NT2/D1 (cell line): ENCODE measurements at places on chromosomes 2 and 18.

DNA sequence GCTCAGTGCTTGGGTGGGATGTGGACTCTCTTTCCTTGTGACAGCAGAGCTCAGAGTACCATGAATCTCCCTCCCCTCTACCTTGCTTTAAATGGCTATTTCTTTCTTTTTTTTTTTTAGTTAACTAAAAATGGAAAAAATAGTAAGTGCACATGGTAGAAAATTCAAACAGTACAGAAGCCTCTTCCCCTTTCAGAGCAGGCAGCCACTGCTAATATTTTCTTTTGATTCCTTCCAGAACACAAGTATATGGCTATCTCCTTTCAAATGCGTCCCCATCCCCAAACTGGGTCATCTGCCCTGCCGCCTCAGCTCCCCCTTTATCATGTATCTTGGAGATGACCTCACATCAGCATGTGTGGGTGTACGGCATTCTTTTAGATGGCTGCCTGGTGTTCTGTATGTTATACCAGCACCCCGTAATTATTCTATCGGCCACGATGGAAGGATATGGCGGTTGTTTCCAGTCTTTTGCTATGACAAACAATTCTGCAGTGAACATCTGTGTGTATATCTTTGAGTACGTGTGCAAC is 70.5 kb upstream of the DLX2 start:
- DNase-seq, result peak; percentile 25

DNA sequence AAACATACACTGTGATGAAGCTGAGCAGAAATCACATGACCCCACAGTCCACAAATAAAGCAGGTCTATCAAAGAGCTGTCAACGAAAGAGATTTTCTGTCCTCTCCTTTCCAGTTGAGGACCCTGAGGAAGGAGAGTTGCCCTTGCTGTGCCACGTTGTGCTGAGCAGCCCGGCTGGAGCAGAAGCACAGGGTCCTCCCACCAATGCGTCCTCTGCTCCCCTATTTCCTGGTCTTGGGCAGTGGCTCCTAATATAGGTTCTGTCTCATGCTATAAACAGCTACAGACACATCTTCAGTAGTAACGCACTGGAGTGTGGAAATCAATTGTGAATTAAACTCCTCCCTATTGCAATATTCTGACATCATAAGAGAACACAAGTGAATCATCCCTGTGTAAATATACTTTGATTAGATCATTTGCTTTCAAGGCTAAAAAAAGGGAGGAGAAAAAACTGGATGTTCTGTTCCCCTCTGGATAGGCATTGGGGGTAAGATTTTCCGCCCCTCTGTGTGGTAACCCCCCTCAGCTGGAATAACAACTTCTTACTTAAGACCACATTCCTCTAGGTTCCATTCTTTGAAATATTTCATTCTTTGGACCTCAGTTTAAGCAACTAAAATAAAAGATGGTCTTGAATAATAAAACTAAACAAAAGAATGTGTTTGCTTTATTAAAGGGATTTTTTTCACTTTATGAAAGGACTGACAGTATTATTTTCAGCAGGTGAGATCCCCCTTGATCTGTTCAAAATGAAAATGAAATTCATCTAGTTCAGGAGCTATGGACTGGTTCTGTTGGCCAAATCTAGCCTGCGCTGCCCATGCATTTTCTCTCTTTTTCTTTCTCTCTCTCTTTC is 8.3 kb upstream of the RHOB start:
- no peak for DNase-seq

- no peak for DNase-seq
Measured at GRCh38 chr2:96768083-96768561, 7.4 kb downstream of the CNNM4 start.

- DNase-seq, result no peak
Measured at GRCh38 chr2:239724851-239725550, 300.1 kb downstream of the NDUFA10 start.

GRCh38 chr18:62434798-62435197 is 88.0 kb upstream of the ZCCHC2 start:
- no peak for DNase-seq

GRCh38 chr2:190637281-190637734 is 11.6 kb upstream of the NAB1 start:
- DNase-seq, result no peak

DNA sequence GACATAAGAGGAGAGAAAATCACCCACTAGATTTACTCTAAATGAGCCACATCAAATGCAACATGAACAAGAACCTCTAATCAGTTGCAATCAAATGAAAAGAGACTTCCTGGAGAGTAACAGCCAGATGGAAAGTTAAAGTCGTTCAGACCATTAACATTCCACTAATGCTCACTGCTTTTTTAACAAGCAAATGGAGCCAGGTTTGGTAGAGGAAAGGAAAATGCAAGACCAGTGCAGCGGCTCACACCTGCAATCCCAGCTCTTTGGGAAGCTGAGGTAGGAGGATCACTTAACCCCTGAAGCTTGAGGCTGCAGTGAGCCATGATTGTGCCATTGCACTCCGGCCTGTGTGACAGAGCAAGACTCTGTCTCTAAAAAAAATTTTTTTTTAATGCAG is 48.5 kb downstream of the CACNB4 start:
- peak; percentile 71 for DNase-seq

- no peak for DNase-seq
Measured at GRCh38 chr2:174779361-174779928, 15.2 kb upstream of the CHRNA1 start.

DNA sequence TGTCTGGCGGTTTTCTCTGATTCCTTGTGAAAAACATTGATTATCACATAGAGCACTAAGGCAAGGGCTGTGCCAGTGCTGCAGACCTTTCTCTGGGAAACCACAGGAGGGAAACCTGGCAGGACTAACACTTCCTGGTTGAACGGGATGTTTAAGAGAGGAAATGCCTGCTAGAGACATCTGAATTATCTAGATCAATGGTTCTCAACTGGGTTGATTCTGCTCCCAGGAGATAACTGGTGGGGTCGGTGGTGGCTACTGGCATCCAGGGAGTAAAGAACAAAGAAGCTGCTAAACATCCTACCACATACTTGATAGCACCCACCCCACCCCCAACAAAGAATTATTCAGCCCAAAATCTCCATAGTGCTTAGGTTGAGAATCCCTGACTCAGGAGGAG is 37.5 kb downstream of the DDX18 start:
- no peak for DNase-seq

DNA sequence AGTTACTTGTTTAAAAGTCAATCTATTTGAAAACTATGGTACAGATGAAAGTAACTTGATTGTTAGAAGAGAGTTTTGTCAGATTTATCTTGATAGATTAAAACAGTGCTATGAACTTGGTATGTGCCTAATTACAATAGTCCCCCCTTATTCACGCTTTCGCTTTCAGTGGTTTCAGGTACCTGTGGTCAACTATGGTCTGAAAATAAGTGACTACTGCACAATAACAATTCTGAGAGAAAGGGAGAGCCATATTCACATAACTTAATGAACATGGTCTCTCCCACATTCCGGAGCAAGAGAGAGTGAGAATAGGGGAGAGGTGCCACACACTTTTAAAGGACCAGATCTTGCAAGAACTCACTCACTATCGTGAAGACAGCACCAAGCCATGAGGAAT is 13.2 kb upstream of the MAP4K4 start:
- DNase-seq, result no peak

- no peak for DNase-seq
Measured at GRCh38 chr18:34397286-34397896, 172.7 kb upstream of the NOL4 start.

DNA sequence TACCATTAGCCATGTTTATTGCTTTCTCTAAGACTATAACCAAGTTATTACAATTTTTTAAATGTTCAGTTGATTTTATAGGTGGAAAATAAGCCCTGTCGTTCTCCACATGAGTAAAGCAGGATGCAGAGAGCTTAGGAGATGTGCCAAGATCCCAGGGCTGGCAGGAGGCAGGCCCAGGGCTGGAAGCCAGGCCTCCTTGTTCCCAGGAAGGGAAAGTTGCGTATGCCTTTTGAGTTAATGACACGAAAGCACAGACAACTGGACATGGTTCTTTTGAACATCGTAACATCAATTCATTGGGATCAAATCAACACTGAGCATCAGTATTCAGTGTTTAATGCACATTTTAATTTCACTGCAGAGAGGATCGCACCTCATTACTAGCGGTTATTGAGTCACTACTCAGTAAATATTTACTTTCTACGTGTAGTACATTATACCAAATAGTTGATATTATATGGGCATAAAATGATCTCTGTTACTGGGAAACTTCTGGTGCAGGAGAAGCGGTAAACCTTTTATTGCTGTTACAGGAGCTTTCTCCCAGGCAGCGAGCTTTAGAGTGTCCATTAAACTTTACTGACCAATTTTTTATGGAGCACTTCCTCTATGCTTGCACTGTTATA is 60.0 kb downstream of the RNF144A start:
- no peak for DNase-seq

GRCh38 chr2:239202836-239203235 is 198.0 kb downstream of the HDAC4 start:
- no peak for DNase-seq

- DNase-seq, result no peak
Measured at GRCh38 chr18:45165871-45166270, 449.4 kb upstream of the SLC14A2 start.

GRCh38 chr2:131413148-131413747 is 49.3 kb upstream of the RAB6D start:
- DNase-seq, result peak; percentile 64

DNA sequence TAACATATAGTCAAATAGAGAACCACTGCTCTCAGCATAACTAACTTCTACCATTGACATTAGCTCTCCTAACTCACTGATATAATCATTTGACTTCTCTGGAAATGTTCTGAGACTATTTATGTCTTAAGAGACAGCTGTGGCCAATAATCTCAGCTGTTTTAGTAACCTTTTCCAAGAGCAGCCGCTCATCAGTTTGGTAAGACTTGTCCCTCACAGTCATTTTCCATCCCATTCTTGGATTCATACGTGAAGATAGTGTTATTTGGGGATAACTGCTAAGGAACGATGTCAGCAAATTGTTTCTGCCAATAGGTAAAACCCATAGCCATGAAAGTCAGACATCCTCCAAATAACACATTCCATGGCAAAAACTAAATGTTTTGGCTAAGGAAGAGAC is 127.8 kb downstream of the LNPK start:
- no peak for DNase-seq

- DNase-seq, result no peak
Measured at GRCh38 chr18:35803551-35803950, 168.9 kb upstream of the RMP24 start.

GRCh38 chr2:217228732-217229131 is 368.9 kb upstream of the TNP1 start:
- no peak for DNase-seq

GRCh38 chr2:132936261-132936660 is 266.3 kb upstream of the LYPD1 start:
- no peak for DNase-seq

DNA sequence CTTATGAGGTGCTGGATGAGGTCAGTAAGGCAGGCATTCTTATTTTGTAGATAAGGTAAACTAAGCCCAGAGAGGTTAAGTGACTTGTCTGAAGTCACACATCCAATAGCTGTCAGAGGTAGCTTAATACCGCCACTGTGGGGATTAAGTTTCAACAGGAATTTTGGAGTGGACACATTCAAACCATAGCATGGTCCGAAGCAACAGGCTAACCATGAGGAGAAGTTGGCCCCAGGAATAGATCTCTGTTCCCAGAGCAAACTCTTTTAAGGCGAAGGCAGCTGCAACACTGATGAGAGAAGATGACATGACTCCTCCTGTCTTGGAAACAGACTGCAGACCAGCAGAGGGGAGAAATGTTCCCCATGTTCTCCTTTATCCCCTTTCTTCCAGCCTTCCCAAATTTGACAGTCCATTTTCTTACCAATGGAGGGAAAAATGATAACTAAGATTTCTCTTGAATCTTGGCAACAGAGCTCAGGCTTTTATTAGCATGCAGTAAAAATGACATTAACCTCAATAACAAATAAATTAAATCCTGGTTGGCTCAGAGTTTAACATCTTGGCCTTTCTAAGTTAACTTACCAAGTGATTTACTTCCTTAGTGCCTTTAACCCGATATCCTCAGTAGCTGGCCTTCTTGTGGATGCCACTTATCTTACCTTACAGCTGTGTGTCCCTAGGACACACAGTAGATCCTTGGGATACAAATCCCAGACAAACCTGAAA is 67.9 kb upstream of the STPG4 start:
- no peak for DNase-seq

DNA sequence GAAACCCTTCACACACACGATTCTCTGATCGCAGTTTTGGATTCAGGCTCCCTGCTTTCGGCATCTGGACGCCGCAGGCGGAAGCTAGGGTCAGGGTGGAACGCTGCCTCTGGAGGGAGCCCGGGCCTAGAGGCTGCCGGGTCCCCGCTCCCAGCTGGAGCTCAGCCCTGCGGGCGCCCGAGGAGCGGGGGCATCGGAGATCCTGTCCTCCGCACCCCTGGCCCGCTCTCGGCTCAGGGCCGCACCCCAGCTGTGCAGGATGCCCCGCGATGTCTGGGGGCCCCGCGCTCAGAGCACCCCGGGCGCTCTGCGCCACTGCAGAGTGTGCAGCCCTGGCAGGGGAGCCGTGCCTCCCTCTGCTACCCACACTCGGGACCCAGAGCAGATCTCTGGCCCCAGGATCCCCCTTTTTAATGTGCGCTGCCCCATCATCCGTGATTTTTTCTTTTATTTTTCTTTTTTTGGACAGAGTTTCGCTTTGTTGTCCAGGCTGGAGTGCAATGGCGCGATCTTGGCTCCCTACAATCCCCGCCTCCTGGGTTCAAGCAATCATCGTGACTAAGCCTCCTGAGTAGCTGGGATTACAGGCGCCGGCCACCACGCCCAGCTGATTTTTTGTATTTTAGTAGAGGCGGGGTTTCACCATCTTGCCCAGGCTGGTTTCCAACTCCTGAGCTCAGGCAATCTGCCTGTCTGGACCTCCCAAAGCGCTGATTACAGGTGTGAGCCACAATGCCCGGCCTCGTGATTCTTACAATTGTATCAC is 54.8 kb upstream of the TUBA3E start:
- DNase-seq, result no peak

- DNase-seq, result no peak
Measured at GRCh38 chr2:150809103-150809502, 321.6 kb upstream of the RND3 start.

- DNase-seq, result no peak
Measured at GRCh38 chr2:148459377-148459778, 185.2 kb upstream of the EPC2 start.

GRCh38 chr2:201781557-201782051 is 871 bp upstream of the ALS2 start:
- no peak for DNase-seq

DNA sequence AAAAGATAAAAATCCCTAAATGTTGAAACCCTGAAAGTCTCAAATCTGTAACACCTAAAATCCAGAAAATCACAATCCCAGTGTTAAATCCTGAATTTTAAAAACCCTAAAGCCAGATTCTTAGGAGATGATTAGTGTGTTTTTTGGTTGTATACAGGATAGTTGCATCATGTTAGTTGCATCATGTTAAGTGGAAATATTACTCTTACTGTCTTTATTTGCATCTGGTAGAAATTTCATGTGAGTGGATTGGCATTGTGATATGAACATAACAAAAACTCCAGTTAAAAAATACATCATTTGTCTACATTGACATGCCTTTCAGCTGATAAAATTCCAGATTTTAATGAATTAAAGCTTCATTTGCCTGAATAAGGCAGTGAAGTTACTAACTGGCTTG is 683.1 kb upstream of the ACVR2A start:
- no peak for DNase-seq

- DNase-seq, result no peak
Measured at GRCh38 chr18:3541549-3542386, 91.8 kb downstream of the TGIF1 start.

- DNase-seq, result no peak
Measured at GRCh38 chr2:27105981-27106380, 12.9 kb downstream of the CGREF1 start.
